ENCODE measurements at places on chromosomes 16 and 17.

DNA sequence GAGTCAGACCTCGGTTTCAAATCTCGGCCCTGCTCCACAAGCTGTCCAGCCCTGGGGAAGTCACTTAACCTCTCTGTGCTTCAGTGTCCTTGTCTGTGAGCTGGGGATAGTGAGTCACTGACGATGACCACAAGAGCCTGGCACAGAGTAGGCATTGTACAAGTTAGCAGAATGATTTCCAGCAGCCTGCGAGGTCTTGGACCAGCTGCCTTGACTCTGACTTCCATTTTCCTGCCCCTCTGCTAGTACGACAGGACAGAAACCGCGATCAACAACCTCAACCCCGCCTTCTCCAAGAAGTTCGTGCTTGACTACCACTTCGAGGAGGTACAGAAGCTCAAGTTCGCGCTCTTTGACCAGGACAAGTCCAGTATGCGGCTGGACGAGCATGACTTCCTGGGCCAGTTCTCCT, 20.7 kb downstream of the CPNE2 start:
- DNase-seq: no peak

DNA sequence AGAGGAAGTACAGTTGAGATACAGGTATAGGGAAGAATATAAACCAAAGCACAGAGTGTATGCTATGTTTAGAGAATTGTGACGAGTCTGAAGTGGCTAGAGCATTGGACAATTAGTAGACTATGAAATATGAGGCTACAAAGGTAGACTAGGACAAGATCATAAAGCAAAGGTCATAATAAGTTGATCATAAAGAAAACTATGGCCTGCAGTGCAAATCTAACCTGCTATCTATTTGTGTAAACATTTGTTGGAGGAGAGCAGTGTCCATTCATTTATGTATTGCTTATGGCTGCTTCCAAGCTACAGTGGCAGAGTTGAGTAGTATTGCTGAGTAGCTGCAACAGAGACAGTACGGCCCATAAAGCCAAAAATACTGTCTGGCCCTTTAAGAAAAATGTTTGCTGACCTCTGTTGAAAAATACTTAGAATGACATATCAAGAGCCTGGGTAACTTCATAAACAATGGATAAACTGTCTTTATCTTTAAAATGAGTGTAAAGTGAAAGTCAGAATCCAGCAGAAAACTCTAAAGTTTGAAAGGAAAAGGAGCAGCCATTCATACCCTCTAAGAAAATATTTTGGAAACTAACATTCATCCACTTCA, 14.5 kb upstream of the OR1E2 start:
- DNase-seq: no peak

DNA sequence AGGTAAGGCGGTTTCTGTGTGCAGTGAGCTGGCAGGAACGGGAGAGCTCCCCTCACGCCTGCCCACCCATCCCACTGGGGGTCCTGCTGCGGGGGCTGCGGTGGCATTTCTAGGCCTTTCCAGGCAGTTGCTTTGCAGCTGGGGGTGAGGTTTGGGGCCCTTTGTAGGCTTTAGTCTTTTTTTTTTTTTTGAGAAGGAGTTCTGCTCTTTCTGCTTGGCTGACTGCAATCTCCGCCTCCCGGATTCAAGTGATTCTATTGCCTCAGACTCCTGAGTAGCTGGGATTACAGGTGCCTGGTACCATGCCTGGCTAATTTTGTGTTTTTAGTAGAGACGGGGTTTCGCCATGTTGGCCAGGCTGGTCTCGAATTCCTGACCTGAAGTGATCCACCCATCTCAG, 11.1 kb downstream of the TSC2 start:
- DNase-seq: no peak

DNA sequence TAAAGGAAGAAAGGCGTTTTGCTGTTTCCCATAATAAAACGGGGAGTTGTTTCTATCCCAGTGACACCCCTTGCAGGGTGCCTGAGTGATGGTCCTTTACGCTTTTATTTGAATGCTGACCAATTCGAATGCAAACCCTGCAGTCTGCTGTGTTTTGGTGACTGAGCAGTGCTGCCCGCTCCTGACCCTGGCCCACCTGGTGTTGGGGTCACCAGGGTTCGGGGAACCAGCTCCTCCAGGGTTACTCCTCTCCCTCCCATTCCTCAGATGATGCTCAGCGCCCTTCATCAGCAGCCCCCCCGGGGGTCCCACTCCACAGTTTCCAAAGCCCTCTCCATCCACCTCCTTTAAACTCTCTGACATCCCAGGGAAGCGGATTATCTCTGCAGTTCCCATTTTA, 6.0 kb downstream of the CA4 start:
- no peak for DNase-seq

DNA sequence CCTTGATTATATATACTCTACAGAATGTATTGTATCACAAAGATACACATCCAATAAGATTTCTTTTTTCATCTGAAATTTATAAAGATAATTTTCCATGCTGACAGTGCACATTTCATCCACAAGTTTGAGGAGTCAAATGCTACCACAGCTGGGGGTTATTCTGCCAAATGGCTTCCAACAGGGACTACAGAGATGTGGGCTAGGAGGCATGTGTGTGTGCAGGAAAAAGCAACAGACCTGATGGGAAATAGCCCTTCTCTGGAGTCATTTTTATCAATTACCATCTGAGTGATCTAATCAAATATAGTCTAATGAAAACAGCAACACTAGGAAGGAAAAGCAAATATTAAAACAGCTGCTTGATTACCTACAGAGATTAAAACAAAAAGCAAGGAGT, 290.5 kb downstream of the CEP112 start:
- DNase-seq: no peak

DNA sequence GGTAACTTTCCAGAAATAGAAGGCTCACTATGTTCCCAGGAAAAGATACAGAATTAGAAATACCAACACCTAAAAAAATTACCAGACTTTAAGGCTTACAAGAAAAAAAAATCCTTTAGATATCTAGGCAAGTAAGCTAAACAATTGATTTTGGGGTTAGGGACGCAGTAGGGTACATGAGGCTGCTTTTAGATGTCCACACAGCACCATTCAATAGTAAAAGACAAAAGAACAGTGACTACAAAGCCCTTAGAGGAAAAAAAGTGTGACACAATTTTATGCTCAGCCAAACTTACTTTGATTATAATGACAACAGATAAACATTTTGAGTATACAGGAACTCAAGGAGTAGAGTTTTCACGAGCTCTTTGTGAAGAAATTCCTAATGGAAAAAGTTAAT, 29.9 kb downstream of the METTL16 start:
- no peak for DNase-seq

GRCh38 chr16:88653596-88654362, 2.9 kb upstream of the CYBA start:
- no peak for DNase-seq

- no peak for DNase-seq
These were observed 5.2 kb downstream of the ODAD4 start for GRCh38 chr17:41935641-41936040.

GRCh38 chr17:49294122-49294521, 63.5 kb upstream of the PHOSPHO1 start:
- DNase-seq: no peak

GRCh38 chr17:19671433-19671832, 22.9 kb downstream of the ALDH3A2 start:
- no peak for DNase-seq

Data from posterior cingulate gyrus (tissue), 11 donors.